ENCODE measurements at places on chromosomes 12 and 14. TPM values are rescaled to one million over a fixed set of nuclear protein-coding genes. Genes with fewer than 3 reads are reported as not detected.

CSRNP2 gene
- total RNA-seq, result 17.9 TPM

IGFBP6 gene
- total RNA-seq, result 162 TPM

LALBA gene
- not detected for total RNA-seq

RAB15 gene
- total RNA-seq, result 3.6 TPM

MDGA2 gene
- not detected for total RNA-seq

ABCC9 gene
- total RNA-seq, result 1.6 TPM

FOXN4 gene
- total RNA-seq, result not detected

MYH7 gene
- 0.56 TPM for total RNA-seq

CACNB3 gene
- 27.5 TPM for total RNA-seq

ANKS1B gene
- 0.32 TPM for total RNA-seq

LRP1-AS gene
- total RNA-seq, result not detected

WASHC3 gene
- total RNA-seq, result 124 TPM

ISCU gene
- 92.7 TPM for total RNA-seq

PARPBP gene
- total RNA-seq, result 11.2 TPM

ACRBP gene
- 0.13 TPM for total RNA-seq

PHETA1 gene
- 7.0 TPM for total RNA-seq

TAS2R20 gene
- total RNA-seq, result 0.65 TPM

MYF6 gene
- total RNA-seq, result 0.80 TPM

CCDC184 gene
- 3.7 TPM for total RNA-seq

TMTC1 gene
- 30.9 TPM for total RNA-seq

RECQL gene
- total RNA-seq, result 66.6 TPM

NPC2 gene
- 435 TPM for total RNA-seq

BICDL1 gene
- under 0.01 TPM for total RNA-seq

SLC6A15 gene
- 12.5 TPM for total RNA-seq

TMPRSS12 gene
- total RNA-seq, result not detected

NUDT4 gene
- total RNA-seq, result 42.7 TPM

PTPN21 gene
- total RNA-seq, result 5.7 TPM

ZFHX2 gene
- 0.39 TPM for total RNA-seq

LRRC10 gene
- total RNA-seq, result not detected

KLRF1 gene
- total RNA-seq, result not detected

C12orf54 gene
- not detected for total RNA-seq

DCAF11 gene
- 34.9 TPM for total RNA-seq

KRT78 gene
- total RNA-seq, result not detected

BLTP3B gene
- 19.1 TPM for total RNA-seq

KRT3 gene
- not detected for total RNA-seq

CCDC63 gene
- total RNA-seq, result not detected

GLIPR1L2 gene
- total RNA-seq, result 0.13 TPM

NXPH4 gene
- 7.5 TPM for total RNA-seq

NFATC4 gene
- 36.1 TPM for total RNA-seq

PRH2 gene
- total RNA-seq, result 0.48 TPM

CLEC4D gene
- not detected for total RNA-seq

NDRG2 gene
- 12.0 TPM for total RNA-seq

KRT80 gene
- 0.64 TPM for total RNA-seq

CLEC7A gene
- total RNA-seq, result under 0.01 TPM

NKX2-1 gene
- 0.48 TPM for total RNA-seq

KLRC2 gene
- not detected for total RNA-seq

Measured in epithelial cell of alveolus of lung (primary cell).